NCI-H2171 treated with DMSO at 0.1 percent for 48 hours (cell line): ENCODE measurements at places on chromosomes 4 and X.

DNA sequence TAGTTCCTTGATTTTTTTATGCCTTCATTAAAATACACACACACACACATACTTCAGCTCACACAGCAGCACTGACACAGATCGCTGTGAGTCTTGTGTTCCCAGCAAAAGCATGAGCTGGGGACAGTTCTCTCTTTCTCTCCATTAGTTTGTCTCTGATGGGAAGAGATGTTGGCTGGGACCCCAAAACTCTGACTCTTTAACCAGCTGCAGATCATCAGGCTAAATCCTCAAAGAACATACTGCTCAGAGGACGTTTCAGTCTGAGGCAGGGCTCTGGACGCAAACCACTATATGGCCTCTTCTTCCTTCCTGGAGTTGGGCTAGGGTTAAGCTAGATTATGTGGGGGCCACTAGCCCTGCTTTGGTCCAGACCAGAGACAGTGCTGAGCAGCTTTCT lies 109.6 kb downstream of the NHSL2 start:
- DNase-seq = no peak

DNA sequence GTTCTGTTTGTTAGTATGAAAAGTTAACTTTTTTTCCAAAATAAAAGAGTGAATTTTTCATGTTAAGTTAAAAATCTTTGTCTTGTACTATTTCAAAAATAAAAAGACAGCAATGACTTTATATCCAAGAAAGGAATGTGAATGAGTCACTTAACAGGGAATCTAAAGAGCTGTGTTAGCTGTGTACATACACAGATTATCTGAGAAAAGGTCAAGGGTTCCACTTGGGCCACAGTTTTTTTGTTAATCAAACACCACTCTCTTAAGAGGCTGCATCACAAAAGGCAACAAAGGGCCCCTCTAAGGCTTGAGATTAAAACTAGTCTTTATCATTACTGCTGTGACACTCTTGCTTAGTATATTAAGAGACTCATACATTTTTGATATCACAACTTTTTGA lies 82.1 kb downstream of the FIP1L1 start:
- DNase-seq = no peak

- no peak for DNase-seq
Measured at GRCh38 chr4:39713691-39714090, 15.8 kb downstream of the UBE2K start.

GRCh38 chr4:22485737-22486136 lies 30.1 kb downstream of the ADGRA3 start:
- peak; percentile 7 for DNase-seq

GRCh38 chr4:69701696-69702095 lies 48.6 kb upstream of the UGT2A1 start:
- DNase-seq = no peak

GRCh38 chrX:72045552-72046277 lies 86.0 kb downstream of the RTL5 start:
- DNase-seq = peak; percentile 38

- peak; percentile 29 for DNase-seq
Measured at GRCh38 chr4:19309378-19309777, 942.3 kb upstream of the SLIT2 start.

DNA sequence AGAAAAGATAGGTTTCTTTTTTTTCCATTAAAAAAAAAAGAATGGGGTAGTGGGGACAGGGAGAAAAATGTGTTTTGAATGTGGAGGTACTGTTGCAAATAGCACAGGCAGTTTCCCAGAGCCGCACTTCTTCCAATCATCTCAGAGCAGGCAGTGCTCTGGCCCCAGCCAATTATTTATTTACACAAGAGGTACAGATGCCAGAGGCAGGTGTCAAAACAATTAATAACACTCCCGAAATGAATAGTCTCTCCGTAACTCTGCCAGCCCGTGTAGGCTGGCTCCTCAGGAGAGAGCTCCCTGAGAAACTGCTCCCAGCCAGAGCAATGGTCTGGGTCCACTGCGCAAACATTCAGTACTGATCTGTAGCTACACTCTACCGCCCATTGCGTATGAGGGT lies 130.8 kb upstream of the IL1RAPL2 start:
- peak; percentile 1 for DNase-seq

DNA sequence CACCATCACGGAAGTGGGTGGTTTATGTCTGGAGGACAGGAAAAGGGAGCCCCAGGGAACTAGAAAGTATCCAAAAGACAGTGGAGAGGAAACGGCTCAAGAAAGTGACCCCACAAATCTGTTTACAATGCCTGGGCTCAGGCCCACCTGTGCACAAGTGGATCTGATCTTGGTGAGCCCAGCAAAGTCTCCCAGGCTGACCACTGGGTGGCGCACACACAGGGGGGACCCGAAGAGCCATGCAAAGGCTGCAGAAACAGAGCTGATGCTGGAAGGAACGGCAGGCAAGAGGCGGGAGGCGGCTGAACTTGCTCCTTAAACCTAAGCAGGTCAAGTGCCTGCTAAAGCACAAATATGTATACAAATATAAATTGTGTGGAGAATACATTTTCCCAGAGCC lies 9.6 kb downstream of the HAUS7 start:
- peak; percentile 21 for DNase-seq

- DNase-seq = no peak
Measured at GRCh38 chr4:169080981-169081380, 70.9 kb upstream of the CBR4 start.

DNA sequence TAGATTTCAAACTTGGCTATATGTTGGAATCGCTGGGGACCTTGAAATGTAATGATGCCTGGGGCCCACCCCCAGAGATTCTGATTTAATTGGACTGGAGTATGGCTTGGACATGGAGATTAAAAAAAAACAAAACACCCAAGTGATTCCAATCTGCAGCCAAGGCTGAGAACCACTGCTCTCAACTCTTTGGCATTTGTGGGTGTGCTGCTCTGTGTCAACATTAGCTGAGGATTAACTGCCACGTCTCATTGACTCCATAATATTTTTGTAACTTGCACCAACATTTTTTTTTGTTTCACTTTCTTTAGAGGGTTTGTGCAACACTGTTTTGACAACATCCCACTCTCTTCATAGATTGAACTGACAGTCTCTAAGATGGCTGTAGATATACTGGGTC lies 41.1 kb upstream of the PDK3 start:
- DNase-seq = no peak

DNA sequence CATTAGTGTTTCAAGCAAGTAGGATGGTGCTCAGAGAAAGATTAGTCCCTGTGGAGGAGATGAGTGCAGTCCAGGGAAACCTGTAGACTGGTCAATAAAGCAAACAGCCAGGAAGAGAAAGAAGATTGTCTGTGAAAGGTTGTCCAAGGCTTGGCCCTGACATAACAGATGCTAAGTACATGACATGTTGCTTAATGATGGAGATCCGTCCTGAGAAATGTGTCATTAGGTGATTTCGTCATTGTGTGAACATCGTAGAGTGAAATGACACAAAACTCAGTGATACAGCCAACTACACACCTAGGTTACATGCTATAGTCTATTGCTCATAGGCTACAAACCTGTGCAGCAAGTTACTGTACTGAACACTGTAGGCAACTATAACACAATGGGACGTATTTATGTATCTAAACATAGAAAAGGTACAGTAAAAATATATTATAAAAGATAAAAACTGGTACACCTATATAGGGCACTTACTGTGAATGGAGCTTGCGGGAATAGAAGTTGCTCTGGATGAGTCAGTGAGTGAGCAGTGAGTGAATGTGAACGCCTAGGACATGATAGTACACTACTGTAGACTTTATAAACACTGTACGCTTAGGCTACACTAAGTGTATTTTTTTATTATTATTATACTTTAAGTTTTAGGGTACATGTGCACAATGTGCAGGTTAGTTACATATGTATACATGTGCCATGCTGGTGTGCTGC lies 9.0 kb upstream of the PRSS48 start:
- DNase-seq = no peak

- DNase-seq = no peak
Measured at GRCh38 chr4:121182296-121182695, 18.2 kb upstream of the TNIP3 start.

DNA sequence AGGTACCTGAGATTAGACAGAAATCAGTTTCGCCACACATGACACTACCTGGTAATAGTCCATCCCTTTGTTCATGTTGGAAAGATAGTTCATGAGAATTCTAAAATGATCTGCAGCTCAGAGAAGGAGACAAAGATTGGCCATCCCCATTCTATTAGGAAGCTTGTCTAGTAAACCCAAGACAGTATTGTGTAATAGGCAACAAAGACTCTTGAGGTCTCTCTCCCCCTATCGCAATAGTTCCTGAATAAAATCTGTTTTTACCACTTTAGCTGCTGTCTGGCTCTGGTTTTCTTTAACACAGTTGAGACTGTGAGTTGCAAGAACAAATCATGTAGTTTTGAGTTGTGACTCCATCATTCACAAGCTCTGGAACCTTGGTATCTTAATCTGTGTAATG lies 14.8 kb upstream of the BBS7 start:
- DNase-seq = no peak

DNA sequence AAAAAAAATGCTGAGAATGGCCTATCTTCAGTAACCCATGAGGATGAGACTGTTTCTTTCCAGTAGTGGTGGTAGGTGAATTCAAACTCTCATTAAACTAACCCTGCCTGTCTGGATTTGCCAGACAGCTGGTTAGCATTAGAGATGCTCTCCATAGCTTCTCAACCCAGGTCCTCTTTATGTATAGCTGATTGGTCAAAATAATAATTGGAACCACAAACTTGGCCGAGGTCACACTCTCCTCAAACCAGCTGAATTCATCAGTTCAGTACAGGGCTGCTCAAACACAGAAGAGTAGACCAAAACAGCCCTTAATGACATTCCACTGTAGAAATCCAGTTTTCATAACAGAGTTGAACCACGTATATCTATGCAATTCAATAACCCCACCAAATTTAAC lies 85.3 kb downstream of the HCCS start:
- DNase-seq = no peak
